ENCODE measurements at places on chromosomes 16 and 17.
A peak's percentile ranks its signal among the peaks of the same experiment; 100 is the strongest.

GRCh38 chr17:12605222-12605621 lies 60.5 kb upstream of the MYOCD start:
- DNase-seq: no peak

- DNase-seq: no peak
Observed at GRCh38 chr16:12348733-12349704, 372.5 kb downstream of the SNX29 start.

DNA sequence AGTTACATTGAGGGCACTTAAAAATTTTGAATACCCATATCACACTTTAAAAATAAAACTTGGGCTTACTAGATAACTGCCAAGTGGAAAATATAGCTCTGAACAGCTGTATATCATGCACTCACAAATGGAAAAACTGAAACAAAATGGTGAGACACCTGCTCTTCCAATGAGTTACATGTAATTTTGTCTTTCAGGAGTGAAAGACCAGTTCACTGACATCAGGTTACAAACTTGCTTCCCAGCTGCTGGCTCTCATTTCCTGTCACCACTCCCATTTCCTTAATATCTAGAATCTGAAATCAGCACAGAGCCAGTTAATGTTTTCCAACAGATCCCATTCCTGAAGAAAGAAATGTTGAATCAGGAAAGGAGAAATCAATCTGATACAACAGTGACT lies 10.8 kb downstream of the CSNK2A2 start:
- DNase-seq: no peak

DNA sequence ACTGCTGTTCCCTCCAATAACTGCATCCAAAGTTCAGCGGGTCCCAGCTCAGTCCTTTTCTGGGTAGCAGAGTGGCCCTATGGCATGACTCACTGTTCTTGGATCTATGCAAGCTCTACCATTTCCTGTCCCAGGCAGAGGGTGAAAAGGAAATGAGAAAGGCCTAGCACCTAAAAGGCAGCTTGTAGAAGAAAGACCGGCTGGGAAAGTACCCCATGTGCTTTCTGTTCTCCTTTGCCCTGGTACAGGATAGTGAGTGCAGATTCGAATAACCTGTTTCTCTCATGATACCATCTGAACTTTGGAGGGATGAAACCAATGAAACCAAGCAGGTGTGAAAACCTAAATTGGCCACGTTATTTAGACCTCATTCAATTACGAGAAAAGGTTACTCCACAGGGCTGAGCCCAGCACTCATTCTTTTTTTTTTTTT lies 12.7 kb upstream of the HASPIN start:
- peak; percentile 53 for DNase-seq

DNA sequence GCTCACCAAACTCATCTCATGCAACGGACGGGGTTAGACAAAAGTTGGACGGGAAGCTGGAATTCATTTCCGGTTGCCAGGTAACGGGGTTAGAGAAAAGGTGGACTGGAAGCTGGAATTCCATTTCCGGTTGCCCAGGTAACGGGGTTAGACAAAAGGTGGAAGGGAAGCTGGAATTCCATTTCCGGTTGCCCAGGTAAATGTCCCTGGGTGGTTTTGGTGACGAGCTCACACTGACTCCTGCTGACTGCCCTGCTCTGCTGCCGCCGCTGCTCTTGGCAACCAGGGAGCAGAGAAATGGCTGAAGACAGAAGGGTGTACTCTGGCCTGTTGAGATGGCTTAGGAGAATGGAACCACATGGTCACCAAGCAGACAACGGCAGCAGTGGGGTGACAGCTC lies 170.3 kb upstream of the RPH3AL start:
- DNase-seq: no peak

DNA sequence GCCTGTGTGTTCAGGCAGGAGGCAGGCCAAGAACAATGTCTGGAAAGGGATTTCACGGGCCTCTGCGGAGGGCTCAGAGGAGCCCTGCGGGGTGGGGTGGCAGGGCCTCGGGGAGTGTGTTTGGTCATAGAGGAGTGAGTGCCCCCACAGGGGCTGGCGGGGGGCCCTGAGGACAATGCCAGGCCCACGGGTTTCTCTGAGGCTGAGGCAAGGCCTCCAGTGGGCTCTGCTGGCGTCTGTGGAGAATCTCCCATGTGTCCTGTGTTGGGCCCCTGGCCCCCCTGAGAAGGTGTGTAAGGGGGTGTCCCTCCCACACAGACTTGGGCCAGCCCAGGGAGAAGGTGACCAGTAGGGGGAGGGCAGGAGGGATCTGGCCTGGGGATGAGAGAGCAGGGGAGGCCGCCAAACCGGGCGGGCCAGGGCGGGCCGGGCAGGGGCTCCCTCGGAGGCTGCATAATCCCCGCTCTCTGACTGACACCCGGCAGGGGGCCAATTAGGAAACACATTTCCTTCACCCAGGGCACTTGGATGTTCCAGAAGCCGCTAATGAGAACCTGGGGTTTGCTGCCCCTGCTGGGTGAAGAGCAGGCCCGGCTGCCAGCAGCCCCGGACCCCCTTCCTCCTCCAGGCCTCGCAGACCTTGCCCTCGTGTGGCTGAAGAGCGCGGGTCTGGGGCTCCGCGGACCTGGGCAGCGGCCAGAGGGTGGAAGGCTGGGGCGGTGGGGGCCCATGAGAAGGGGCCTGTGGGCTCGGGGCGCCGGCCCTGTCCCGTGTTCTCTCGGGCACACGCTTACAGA lies 204.2 kb downstream of the NTN1 start:
- no peak for DNase-seq

DNA sequence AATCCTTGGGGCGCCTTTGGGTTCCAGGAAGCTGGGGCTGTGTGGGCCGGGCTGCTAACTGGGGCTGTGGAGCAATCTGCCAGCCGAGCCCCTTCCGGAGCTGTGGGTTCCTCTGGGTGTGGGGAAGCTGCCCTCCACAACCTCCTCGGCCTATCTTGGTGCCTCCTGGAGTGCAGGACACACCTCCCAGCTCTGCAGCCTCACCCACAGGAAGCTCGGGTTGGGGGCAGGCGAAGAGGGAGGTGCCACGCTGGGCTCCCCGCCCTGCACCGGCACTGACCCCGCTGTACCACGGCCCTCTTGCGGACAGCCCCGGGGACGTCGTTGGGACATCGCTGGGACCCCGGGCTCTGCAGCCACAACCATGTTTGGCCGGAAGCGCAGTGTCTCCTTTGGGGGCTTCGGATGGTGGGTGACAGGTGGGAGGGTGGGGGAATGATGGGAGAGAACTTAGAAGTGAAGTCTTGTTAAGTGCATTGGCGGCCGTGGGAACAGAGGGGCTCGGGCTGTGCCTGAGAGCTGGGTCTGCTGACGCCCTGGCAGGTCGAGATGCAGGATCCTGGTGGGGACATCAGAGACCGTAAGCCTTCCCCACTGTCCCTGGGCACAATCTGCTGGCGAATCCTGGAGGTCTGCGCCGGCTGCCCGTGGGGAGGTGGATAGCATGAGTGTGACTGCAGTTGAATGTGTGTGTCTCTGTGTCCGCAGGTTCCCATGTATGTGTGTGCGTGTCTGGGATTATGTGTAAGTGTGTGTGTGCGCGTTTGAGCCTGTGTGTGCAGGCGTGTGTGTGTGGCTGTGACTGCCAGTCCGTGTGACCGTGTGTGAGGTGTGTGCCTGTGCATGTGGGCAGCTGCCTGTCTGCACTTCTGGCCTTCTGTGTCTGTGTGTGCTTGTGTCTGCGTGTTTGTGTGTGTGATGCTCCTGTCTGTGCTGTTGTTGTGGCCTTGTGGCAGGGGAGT lies at the start of gene RAP1GAP2:
RAP1GAP2 (plus strand) TSS at position 275 of the 962 bp plus-strand sequence; CDS start at position 365, 90 bp downstream.
- peak; percentile 82 for DNase-seq

- peak; percentile 54 for DNase-seq
Observed at GRCh38 chr17:2347805-2348685, 10.7 kb downstream of the SGSM2 start.

GRCh38 chr16:54422159-54422558 lies 135.6 kb upstream of the IRX3 start:
- DNase-seq: no peak

- no peak for DNase-seq
Observed at GRCh38 chr16:55289353-55289752, 34.6 kb upstream of the IRX6 start.

DNA sequence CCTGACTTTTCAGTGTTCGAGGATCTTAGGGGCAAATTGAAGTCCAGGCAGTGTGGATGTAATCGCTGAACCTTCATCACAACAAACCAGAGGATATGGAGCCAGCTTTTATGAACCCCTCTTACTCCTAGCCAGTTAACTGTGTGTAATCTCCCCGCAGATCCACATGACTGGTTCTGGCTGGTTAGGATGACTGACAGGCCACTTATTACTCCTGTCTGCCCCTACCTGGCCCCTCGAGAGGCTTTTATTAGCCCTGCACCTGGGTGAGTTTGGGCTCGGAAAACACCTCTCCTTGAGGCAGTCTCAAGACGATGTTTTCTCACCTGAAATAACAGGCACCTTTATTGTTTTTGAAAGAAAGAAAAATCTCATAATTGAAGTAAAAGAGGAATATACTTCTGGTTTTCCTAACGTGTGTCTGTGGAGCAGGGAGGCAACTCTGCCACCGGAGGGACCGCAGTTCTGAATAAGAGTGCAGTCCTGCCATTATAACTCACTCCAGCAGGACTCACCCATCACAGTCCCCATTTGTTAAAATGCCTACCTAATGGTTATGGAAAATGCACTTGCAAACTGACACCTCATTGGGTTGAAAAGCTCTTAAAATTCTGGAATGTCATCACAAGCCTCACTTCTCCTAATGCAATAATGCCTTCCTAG lies 291.9 kb upstream of the N4BP1 start:
- no peak for DNase-seq

DNA sequence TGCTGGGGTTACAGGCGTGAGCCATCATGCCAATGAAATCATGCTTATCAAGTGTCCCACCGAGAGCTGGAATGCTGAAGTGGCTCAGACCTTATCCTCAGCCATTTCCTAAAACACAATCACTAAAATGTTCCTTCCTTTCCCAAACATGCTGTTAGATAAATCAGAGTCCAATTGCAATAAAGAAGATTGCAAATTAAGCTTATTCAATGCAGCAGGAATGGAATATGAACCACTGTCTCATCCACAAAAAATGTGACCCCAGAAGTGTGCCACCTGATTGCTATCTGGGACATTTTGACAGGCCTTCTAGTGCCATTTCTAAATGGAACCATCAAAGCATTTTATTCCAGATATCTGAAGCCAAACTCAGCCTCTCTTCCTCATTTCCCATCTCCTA lies 205.5 kb upstream of the CDH11 start:
- no peak for DNase-seq

DNA sequence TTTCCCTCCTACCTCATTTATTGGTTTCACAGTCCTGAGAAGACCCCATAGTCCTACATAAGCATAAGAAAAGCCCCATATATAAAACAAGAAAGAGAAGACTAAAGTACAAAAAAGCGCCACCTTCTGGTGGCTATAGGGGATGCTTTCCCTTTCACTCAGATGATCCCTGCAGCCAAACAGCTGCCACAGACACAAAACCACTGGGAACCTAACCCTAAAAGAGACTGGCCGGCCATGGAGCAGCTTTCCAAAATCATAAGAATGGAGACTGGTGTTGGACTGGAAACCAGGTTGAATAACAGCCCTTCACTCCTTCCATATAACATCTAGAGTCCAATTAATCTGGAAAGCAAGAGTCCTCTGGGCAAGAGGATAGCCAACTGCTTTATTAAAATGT lies 11.4 kb downstream of the DYNC1LI2 start:
- DNase-seq: peak; percentile 32

DNA sequence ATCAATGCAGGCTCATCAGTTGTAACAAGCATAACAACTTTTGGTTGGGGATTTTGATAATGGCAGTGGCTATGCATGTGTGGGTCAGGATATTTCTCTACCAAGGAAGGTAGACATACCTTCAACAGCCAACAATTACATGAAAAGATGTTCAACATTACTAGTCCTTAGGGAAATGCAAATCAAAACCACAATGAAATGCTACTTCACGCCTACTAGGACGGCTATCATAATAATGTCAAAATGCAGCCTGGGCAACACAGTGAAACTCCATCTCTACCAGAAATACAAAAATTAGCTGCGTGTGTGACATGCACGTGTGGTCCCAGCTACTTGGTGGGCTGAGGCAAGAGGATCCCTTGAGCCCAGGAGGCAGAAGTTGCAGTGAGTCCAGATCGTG lies 7.3 kb upstream of the SLC5A10 start:
- DNase-seq: no peak

DNA sequence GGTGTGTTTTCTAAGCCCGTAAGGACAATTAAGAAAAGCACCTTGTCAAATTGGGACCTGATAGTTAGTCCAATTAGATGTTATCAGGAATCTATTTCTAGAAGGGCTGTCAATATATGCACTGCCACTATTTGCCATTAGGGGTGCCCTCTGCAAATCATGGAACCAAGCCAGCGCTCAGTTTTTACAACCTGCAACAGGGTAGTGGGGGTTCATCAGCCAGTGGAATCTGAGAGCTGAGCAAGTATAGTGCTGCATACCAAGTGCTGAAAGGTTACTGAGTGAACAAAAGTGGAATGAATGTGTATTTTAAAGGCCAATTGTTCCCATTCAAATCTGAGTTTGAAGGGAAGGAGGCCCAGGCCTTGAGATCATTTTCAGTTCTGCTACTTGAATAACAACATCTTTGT lies 10.4 kb downstream of the PRR11 start:
- peak; percentile 41 for DNase-seq

- peak; percentile 73 for DNase-seq
Observed at GRCh38 chr17:82734987-82735866, at the start of gene FN3K. FN3K (plus strand) TSS chr17:82735615; CDS start chr17:82735637, 22 bp downstream.

DNA sequence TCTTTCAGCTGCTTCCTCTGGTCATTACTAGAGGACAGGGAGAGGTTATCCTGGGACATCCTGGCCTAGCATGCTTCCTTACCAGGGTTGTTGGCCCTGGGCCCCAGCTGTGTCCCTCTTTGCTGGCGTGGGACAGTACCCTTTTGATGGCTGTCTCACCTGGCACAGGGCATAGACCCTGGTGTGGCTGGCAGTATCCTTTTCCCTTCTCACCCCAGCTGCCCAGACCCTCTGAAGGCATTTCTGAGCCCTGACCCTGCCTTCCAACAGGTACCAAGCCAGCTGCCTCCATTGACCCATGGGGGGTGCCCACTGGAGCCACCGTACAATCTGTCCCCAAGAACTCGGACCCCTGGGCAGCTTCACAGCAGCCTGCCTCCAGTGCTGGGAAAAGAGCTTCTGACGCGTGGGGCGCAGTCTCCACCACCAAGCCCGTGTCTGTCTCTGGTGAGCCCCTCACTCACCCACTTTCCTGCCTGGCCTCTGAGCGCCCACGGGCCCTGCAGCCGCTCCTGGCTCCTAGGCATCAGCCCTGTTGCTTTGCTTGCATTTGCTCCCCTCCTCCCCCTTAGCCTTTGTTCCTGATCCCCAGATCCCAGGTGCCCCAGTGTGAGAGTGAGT lies 34.0 kb downstream of the B9D1 start:
- DNase-seq: no peak

DNA sequence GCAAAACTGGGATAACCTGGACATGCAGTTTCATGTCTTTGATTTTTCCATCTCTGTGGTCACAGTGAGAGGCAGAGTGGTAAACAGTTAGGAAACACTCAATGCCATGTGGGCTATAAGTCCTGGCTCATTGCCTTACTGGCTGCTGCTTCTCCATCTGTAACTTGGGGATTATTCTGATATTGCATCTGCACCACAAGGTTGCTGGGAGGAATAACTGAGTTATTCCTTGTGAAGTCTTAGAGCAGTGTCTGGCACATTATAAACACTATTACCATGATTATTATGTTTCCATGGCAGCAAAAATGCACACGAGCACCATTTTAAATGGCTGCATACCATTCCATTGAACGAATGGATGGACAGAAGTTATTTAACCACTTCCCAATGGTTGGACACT lies 111.7 kb upstream of the CDH5 start:
- no peak for DNase-seq

- no peak for DNase-seq
Observed at GRCh38 chr16:85838381-85838780, 38.9 kb downstream of the COX4I1 start.

GRCh38 chr17:45311760-45312476 lies 4.9 kb downstream of the MAP3K14 start:
- peak; percentile 89 for DNase-seq
